ENCODE measurements at places on chromosomes 6 and 20. TPM values are rescaled to one million over a fixed set of nuclear protein-coding genes. Genes with fewer than 3 reads are reported as not detected.
A peak's percentile ranks its signal among the peaks of the same experiment; 100 is the strongest.

- no peak for DNase-seq
- no peaks in the 10 kb centered on the region for H3K36me3 ChIP-seq
- H3K27ac ChIP-seq = no peak overlapping the region
These were observed 578 bp upstream of the PTGIS start for GRCh38 chr20:49568278-49569151.

DNA sequence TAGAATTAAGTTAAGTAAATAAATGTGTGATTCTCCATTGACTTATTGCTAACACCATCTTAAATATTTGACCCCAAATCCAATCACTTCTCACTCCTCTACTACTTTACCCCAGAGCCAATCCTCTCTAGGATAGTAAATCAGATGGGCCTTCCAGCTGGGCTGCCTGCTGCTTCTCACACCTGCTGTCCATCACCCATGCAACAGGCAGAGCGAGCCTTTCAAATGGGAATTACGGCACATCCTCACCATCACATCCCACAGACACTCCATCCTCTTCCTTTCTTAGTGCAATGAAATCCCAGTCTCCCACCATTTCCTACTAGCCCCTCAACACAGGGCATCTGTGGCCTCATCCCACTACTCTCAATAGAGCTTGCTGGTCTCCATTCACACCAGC, 34.0 kb downstream of the HLA-F start:
- H3K27ac ChIP-seq = no peak overlapping the region
- H3K36me3 ChIP-seq = peaks cover 5% of the 10 kb centered on the region
- H3K4me1 ChIP-seq = peaks cover 7% of the 10 kb centered on the region
- no peak for DNase-seq

DNA sequence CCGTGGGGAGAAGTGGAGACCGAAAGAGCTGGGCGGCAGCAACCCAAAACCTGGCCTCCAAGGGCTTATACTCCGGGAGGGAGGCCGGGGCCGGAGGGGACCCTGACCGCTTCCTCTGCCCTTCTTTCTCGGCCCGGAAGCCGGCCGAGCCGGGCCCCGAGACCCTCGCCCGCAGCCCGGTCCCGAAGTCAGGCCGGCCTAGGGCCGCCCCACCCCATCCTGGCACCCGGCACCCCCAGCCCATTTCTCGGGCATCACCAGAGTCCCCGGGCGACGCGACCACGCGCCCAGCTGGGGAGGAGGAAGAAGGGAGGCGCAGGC, 572 bp upstream of the ZDHHC14 start:
- no peak for DNase-seq
- H3K4me1 ChIP-seq = peaks cover 30% of the 10 kb centered on the region
- H3K4me3 ChIP-seq = peak overlapping the region; percentile 82
- H3K27ac ChIP-seq = no peak overlapping the region
- H3K36me3 ChIP-seq = no peaks in the 10 kb centered on the region
- H3K27me3 ChIP-seq = peaks cover 1% of the 10 kb centered on the region

DNA sequence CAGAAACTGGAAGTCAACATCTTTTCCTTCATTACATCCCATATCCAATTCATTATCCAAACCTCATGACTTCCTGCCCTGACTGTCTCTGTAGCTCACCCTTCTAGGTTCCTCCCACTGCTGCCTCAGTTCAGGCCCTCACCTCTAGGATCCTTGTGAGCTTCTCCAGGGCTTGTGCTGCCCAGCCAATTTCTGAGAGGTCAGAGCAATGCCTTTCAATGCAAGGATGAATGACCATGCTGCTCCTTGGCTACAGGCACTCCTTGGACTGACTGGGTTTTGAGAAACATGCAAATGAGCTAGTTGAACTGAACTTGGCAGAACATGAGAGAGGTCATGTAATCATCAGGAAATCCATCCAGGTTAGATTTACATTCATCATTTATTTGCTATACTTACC, 173.4 kb downstream of the KIF16B start:
- no peaks in the 10 kb centered on the region for H3K27me3 ChIP-seq
- H3K4me1 ChIP-seq = no peaks in the 10 kb centered on the region
- H3K4me3 ChIP-seq = no peak overlapping the region
- no peak for DNase-seq
- no peak overlapping the region for H3K27ac ChIP-seq

- H3K27ac ChIP-seq = no peak overlapping the region
- H3K27me3 ChIP-seq = peaks cover 3% of the 10 kb centered on the region
- no peaks in the 10 kb centered on the region for H3K36me3 ChIP-seq
- DNase-seq = peak; percentile 3
These were observed 41.7 kb downstream of the MOCS1 start for GRCh38 chr6:39892490-39893129.

DNA sequence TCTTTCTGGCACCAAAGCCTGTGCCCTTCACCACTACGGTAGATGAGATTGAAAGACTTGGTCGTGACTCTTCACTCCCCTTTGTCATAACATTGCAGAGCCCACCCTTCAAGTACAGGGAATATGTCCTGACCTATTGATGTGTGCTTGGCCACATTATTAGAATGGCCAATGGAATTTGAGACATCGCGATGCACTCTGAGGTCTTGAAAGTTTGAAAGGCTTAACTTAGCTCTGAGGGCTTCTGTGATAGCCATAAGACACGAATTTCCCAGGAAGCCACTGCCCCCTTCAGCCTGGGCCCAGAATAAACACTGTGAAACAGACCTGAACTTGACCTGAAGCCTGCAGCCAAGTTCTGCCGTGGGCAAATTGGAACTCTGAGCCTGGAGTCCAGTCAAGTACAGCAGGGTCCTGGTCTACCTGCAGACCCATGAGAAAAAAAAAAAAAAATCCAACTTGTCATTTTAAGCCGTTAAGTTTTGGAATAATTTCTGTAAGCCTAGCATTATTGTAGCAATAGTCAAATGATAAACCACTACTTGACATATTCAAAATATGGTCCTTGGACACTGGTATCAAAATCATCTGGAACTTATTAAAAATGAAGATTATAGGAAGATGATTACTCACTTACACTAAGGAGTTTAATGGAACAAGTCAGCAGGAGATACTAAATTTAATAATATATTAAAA, 36.9 kb upstream of the TRAF3IP2 start:
- no peak for DNase-seq
- H3K4me3 ChIP-seq = no peak overlapping the region
- no peaks in the 10 kb centered on the region for H3K4me1 ChIP-seq
- H3K27me3 ChIP-seq = peaks cover 2% of the 10 kb centered on the region
- no peak overlapping the region for H3K27ac ChIP-seq
- H3K36me3 ChIP-seq = peaks cover 28% of the 10 kb centered on the region

DNA sequence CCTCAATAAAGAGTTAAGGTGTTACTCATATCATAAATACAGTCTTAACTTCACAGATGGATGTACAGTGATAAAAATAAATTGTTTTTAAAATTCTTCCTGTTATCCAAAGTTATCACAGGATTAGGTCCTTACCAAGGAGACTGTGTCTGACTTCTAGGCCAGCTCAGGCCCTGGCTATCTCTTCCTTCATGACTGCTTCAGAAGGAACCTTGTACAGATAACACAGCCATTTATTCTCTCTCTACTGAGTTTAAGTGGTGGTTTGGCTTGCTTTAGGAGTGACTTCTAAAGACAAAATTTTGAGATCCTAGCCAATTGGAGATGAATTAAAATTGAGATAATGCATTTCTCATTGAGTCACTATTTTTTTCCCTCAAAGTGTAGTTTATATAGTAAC, 40.8 kb upstream of the RNF182 start:
- no peaks in the 10 kb centered on the region for H3K36me3 ChIP-seq
- DNase-seq = no peak
- H3K27me3 ChIP-seq = peaks cover 1% of the 10 kb centered on the region

DNA sequence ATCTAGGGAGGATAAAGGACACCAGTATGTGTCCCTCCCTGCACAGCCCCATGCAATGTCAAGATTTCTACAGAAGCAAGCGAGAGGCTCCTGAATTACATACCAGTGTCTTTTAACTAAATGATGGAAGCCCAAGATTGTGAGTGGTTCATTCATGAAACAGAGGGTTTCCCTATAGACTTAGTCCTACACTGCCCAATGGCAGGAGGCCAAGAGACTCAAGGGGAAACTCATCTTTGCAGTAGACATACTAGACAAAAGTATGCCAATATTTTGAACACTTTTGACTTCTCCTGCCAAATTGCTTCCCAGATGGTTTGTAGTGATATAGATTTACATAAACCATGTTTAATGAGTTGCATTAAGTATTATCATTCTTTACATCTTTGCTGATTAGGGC, 557.2 kb upstream of the JAG1 start:
- DNase-seq = no peak
- no peaks in the 10 kb centered on the region for H3K36me3 ChIP-seq
- no peaks in the 10 kb centered on the region for H3K27me3 ChIP-seq
- H3K4me1 ChIP-seq = no peaks in the 10 kb centered on the region

DNA sequence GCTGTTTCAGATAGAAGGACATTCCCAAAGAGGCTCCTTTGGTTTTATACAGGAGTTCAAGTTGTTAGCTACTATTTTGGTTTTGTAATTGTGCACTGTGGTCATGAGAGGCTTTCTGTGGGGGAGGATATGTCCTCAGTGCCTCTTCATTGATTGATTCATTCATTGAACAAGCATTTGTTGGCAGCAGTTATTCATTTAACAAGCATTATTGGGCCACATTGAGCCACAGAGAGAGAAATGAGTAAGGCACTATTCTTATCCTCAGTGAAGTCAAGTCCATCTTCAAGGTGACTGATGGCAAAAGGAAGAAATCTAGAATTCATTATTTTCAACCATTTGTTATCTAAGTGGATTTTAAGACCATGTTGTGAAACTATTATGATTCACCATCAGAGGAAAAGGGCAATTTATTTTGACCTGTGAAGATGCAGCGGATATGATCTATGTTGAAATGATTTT, 697.2 kb upstream of the CITED2 start:
- H3K27me3 ChIP-seq = peaks cover 3% of the 10 kb centered on the region
- H3K36me3 ChIP-seq = no peaks in the 10 kb centered on the region
- no peak for DNase-seq
- H3K27ac ChIP-seq = no peak overlapping the region
- no peak overlapping the region for H3K4me3 ChIP-seq

DNA sequence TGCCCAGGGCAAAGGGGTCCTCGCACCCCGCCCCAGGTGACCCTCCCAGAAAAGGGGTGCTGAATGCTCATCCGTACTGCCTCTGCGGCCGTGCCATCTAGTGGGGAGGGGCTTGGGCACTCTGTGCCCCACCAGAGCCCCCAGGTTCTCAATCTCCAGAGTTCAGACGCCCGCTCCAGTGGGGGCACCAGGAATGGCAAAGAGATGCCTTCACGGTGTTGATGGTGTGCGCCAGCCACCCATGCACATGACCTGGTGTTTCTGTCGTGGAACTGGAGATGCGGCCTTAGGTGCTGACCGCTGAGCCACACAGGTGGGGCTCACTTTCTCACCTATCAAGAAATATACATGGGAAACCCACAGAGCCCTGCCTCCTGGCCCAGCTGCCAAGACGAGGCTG, 30.8 kb downstream of the GNAS-AS1 start:
- DNase-seq = no peak
- H3K27me3 ChIP-seq = peaks cover 1% of the 10 kb centered on the region
- H3K27ac ChIP-seq = no peak overlapping the region
- no peaks in the 10 kb centered on the region for H3K4me1 ChIP-seq
- H3K4me3 ChIP-seq = no peak overlapping the region
- H3K36me3 ChIP-seq = no peaks in the 10 kb centered on the region

DNA sequence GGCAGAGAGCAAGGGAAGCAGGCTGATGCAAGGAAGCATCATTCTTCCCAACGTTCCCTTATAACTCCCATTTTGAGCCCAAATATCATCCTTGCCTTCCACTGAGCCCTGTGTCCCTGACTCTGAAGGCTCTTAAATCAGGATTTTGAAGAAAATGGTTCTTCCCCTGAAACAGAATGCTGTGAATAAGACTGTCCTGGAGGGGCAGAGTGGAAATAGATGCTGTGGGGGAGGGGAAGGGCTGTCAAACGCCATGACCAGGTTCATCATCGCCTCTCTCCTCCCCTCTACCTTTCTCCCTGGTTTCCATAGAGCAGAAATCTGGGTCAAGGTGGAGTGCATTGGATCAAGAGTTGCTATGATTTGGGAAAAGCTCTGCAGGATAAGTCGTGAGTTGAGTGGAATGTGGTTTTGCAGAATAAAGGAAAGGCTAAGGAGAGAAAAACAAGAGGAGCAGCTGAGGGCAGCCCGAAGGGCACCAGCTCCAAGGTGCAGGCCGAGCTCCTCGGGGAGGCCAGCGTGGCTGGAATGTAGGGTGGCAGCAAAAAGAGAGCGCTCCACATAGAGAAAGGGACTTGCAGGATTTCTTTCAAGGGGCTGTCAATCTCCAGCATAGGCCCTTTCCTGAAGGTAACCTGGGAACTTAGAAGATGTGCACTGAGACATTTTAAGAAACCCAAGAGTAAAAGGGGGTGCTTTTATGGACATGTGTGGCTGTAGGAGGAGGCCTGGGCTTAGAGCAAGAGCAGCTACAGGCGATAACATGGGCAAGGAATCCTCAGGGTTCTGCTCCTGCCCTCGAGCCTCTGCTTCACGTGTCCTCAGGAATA, 120.8 kb upstream of the CDYL start:
- no peaks in the 10 kb centered on the region for H3K36me3 ChIP-seq
- H3K27ac ChIP-seq = no peak overlapping the region
- H3K4me3 ChIP-seq = no peak overlapping the region
- no peak for DNase-seq
- peaks cover 2% of the 10 kb centered on the region for H3K4me1 ChIP-seq

DNA sequence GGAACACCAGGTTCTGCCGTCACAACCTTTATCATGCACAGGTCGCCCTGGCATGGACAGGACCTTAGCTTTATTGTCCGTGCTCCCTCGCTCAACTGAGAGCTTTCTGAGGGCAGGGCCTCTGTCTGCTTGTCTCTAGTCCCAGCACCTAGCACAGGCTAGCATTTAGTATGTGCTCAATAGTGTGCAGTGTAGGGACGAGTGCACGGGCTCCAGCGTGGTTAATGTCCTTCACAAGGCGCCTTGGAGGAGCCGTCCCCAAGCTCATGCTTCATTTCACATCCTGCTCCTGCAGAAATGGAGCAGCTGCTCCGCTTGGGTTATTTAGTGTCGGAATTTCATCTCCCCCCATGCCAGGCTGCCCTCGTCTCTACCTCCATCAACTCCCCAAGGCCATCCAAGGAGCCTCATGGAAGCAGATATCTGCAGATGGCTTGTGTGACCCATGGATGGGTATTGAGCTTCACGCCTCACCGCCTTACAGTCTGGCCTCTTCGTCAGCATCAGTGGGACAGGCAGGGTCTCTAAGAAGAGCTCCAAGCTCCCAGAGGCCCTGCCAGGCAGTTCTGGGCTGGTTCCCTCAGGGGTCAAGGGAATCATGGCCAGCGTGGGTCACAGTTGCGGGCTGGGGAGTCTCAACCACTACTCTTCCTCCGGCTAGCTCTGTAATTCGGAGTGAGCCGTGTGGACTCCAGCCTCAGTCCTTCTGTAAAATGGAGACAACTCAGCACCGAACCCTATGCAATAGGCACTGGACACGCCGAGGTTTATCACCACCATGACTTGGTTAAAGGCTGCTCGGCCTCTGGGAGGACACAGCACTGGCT, 60.8 kb upstream of the APCDD1L start:
- no peaks in the 10 kb centered on the region for H3K4me1 ChIP-seq
- H3K4me3 ChIP-seq = no peak overlapping the region
- H3K27me3 ChIP-seq = peaks cover 8% of the 10 kb centered on the region
- H3K27ac ChIP-seq = no peak overlapping the region
- H3K36me3 ChIP-seq = no peaks in the 10 kb centered on the region
- no peak for DNase-seq

RHAG gene
- polyA plus RNA-seq = not detected

NT5E gene
- polyA plus RNA-seq = 0.80 TPM

NR2E1 gene
- not detected for polyA plus RNA-seq

OPRL1 gene
- 1.3 TPM for polyA plus RNA-seq

IL17F gene
- polyA plus RNA-seq = not detected

PABPC1L gene
- 0.99 TPM for polyA plus RNA-seq

TINAG gene
- not detected for polyA plus RNA-seq

Data from immature natural killer cell (primary cell).